ENCODE measurements at places on chromosomes 2 and 18.

- no peak for DNase-seq
These were observed 69.5 kb upstream of the TGIF1 start for GRCh38 chr18:3380384-3380961.

DNA sequence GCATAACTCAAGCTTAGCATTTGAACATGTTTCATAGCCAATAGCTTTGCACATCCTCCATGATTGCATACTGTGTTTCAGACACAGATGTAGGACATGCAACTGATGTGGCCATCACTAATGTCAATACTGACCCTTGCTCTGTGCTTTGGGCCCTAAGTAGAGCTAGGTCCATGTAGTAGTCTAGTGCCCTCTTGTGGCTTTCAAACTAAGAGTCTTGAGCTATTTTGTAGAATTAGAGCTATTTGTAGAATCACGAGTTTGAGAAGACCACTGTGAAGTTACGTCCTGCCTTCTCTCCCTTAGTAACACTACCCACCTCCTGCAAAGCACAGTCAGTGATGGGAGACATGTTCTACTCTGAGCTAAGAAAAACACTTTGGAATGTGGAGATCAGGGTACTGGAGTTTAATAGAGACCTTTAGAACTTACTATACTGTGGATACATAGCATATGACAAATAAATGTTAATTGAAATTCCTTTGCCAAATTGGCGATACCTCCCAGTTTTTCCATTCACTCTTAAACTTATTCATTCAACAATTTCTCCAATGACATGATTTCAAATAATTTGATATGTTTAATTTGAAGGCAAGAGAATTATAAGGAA is 306.5 kb upstream of the TNP1 start:
- no peak for DNase-seq

- DNase-seq = no peak
These were observed 119.3 kb upstream of the GYPC start for GRCh38 chr2:126536605-126537200.

DNA sequence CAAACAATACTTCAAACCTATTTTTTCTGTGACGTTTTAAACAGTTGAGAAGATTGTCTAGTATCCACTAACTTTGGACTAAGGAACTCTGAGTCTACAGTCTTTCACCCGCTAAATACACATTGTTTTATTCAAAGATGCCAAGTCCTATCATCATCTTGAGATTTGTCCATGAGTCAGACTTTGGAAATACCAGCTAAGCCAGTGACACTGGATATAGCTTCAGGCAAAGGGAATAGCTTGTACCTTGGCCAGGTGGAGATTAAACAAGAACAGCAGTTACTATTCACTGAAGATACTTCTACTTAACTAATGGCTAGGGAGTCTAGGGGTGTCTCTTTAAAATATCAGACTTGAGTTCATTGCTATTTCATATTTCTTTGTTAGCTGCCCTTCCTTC is 137.5 kb downstream of the COMMD1 start:
- DNase-seq = no peak

GRCh38 chr18:30965237-30965636 is 77.3 kb downstream of the DSC3 start:
- DNase-seq = no peak

- no peak for DNase-seq
These were observed 801.4 kb downstream of the BCL11A start for GRCh38 chr2:59752071-59752470.

DNA sequence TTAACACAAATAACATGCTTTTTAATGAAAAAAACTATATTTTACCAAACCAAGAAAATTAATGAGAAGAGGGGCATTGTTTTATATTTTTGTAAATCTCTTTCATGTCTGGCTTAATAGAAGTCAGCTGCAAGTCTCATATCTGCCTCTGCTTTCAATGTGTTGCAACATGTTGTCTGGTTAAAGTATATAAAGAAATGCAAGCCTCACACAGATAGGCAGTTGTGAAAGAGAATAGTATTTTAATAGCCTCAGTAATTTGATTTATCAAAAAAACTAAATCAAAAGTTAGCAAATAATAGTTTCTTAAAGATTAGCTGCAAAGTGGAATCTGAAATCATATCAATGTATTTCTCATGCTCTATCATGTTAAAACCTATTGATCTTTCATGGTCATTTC is 52.9 kb upstream of the NCOA1 start:
- DNase-seq = no peak

GRCh38 chr2:68565858-68566257 is 77.5 kb upstream of the PROKR1 start:
- no peak for DNase-seq

GRCh38 chr18:13137670-13138419 is 80.7 kb upstream of the LDLRAD4 start:
- no peak for DNase-seq

- no peak for DNase-seq
These were observed 25.8 kb downstream of the PHLPP1 start for GRCh38 chr18:62741118-62741566.

DNA sequence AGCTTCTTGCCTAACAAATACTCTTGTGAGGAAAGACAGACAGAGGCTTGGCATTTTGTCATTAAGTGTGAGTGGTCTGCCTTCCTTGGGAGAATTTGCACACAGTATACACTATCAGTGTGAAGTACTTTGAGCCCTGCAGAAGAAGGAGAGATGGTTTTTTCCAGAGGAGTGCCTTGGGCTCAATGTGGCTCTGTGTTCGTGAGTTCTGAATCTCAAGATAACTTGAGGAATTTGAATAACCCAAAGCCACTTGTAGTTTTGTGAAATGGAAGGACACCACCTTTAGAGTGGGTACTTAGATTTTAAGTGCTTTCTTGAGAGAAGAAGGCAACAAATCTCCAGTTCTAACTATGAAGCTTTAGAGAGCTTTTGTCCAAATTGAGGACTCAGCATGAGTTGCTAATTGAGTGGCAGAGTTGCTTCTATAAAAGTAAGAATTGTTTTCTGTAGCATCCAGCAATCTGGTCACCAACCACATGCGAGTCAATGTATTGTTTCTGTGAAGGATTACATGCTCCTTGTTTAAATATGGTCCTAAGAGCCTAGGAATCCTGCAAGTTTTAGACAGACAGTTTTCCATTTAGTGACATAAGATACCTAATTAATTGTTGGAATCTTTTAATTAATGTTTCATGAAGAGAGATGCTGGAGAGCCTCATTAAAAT is 68.3 kb downstream of the BABAM2 start:
- DNase-seq = no peak

GRCh38 chr2:200128296-200128695 is 172.9 kb downstream of the MAIP1 start:
- DNase-seq = no peak

Measured in stimulated activated CD8-positive, alpha-beta memory T cell treated with anti-CD3 and anti-CD28 coated beads, Interleukin-2, amount 100 ng/mL, for 48 hours (primary cell).